ENCODE measurements at places on chromosomes 1 and 21.

DNA sequence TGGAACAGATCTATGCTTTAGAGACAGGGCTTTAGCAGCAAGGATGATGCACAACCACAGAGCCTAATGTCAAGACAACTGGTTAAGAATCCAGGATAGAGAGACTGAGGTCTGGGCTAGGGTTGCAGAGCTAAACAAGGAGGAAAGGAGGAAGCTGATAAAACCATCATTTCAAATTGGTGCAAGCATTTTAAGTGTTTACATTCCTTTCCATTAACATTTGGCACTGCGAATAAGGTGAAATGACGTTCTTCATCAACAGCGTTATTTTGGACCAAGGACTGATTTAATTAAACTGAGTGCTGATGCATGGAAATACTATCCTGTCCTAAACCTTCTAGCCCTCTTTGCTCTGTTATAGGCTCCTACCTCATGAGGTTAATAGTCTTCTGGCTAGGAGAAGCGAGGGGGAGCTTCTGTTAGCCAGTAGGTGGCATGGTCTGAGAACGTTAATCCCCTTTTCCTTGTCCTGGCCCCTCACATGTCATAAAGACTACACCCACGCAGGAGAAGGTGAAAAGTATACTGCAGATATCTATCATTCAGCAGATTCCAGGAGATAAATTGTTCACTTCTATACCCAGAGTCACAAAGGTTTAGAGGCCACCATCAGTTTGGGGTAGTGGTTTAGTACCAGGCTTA lies 7.6 kb upstream of the C1orf21 start:
- no peak for DNase-seq

DNA sequence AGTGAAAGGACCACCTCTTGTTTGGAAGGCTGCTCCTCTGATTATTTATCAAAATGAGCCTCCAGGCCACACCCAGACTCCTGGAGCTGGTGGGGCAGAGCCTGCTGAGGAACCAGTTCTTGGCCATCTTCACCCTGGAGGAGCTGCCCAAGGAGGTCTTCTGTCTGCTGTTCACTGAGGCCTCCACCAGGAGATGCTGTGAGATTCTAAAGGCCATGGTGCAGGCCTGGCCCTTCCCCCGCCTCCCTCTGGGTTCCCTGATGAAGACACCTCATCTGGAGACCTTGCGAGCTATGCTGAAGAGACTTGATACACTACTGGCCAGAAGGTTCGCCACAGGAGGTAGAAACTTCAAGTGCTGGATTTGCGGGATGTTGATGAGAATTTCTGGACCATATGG lies 61.7 kb upstream of the GJA8 start:
- DNase-seq: peak; percentile 6

DNA sequence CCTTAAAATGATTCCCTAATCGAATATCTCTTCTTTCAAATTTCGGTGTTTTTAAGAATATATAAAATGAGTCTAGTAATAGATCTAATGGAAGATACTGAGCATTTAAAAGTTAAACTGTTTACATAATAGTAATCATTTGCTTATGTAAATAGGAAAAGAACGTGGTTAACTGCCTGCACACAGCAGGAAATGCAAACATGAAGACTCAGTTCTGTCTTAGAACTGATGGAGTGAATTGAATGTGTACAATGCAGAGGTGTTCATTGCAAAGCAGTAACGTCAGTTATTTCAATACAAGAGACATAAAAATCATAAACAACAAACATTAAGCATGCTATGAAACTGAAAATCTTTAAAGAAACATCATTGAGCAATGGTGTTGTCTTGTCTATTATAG lies 359.4 kb upstream of the ADAMTS5 start:
- DNase-seq: no peak

- DNase-seq: no peak
Measured at GRCh38 chr1:245671349-245671748, 516.6 kb downstream of the KIF26B start.

DNA sequence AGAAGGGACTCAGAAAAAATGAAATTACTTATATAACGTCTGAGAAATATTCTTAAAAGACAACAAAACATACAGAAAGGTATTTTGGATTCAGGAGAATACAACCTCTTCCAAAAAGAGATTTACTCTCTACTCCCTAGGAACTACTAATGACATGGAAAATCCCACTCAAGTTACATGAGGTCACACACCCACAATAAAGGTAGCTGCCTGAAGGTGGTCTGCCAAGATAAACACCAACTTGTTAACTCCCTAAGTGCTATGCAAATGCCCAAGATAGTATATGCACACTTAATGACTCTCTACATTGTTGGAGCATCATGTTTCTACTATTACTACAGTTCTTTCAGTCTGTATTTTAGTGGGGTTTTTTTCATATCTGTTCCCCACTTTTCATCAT lies 26.5 kb downstream of the RERE start:
- no peak for DNase-seq

DNA sequence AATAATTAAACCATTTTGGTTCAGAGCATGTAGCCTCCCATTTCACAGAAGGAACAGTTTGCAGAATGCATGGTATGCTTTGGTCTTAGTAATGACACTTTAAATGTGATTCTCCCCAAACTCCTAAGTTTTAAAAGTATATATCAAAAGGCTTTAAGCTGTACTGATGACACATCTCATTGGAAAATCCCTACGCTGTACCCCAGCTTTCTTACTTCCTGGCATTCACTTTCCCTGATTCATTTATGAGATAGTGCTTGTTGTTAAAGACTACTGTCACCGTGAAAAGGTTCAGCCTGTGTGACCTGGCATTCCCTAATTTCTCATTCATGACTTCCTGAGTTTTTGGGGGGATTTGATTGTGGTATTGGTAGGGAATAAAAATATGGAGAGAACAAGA lies 53.4 kb downstream of the MPZL1 start:
- peak; percentile 77 for DNase-seq

DNA sequence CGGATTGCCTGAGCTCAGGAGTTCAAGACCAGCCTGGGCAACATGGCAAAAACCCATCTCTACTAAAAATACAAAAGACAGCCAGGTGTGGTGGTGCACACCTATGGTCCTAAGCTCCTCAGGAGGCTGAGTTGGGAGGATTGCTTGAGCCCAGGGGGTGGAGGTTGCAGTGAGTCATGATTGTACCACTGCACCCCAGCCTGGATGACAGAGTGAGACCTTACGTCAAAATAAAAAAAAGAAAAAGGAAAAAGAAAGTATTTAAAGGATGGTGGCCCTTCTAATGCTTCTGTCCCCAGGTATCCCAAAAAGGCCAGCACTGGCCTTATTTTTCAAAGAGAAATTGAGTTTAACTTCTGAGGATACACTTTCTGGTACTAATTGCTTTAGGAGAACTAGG lies 1.7 kb downstream of the IKBKE start:
- DNase-seq: no peak

GRCh38 chr1:163596541-163597258 lies 274.9 kb downstream of the NUF2 start:
- DNase-seq: no peak

GRCh38 chr1:164755690-164756089 lies 196.7 kb downstream of the PBX1 start:
- DNase-seq: no peak

Data from HCEC 1CT (cell line).